ENCODE measurements at places on chromosomes 16 and 17.
A peak's percentile ranks its signal among the peaks of the same experiment; 100 is the strongest.

- no peak for DNase-seq
Measured at GRCh38 chr17:55661963-55662834, 60.5 kb downstream of the TMEM100 start.

DNA sequence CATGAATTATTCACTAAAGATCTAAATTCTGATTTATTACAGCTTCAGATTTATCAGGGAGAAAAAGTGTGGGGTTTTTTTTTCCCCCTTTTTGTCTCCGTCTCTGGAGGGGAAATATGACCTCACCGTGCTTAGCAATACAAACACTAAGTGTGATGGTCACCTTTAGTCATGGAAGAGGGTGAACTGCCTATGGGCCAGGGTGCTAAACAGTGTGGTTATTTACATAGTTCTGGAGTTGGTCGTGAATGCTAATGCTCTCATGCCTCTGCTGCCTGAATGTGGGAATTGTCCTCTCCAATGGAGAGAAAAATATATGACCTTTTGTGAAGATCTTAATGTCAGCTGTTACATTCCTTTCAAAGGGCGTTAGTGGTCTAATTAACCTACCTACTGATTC lies 44.8 kb upstream of the MSI2 start:
- no peak for DNase-seq

GRCh38 chr16:68781784-68782183 lies 44.7 kb downstream of the CDH1 start:
- DNase-seq = no peak

DNA sequence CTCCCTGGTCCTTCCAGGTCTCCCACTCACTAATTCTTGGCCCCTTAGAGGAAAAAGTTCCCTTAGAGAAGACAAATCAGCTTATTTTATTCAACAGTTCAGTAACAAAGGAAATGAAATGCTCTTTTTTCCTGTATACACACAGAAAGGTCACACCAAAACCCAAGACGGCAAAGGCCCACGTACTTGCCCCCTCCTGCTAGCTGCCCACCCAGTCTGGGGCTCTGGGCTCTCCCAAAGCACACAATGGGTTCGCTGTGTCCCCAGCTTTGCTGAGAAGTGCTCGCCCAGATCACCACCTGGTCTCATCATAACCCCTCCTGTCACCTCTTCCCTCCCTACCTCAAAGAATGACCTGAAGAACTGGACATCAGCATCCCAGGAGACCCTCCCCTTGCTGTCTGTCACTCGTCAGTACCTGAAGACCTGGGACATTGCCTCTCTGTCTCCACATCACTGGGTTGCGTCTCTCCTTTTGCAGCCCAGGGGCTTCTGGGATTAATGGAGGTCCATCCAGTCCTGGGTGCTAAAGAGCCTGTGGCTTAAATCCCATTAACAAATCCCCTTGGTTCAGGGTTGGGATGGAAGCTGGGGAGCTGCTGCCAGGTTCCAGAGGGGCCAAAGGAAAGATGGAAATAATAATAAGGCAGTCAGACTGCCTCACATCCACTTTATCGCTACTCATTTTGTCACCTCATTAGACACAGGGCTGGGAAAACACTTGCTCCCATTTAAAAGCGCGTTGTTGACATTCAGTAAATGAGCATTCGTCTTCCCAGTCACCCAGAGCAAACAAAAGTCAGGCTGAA lies 3.3 kb downstream of the SLC6A4 start:
- no peak for DNase-seq

DNA sequence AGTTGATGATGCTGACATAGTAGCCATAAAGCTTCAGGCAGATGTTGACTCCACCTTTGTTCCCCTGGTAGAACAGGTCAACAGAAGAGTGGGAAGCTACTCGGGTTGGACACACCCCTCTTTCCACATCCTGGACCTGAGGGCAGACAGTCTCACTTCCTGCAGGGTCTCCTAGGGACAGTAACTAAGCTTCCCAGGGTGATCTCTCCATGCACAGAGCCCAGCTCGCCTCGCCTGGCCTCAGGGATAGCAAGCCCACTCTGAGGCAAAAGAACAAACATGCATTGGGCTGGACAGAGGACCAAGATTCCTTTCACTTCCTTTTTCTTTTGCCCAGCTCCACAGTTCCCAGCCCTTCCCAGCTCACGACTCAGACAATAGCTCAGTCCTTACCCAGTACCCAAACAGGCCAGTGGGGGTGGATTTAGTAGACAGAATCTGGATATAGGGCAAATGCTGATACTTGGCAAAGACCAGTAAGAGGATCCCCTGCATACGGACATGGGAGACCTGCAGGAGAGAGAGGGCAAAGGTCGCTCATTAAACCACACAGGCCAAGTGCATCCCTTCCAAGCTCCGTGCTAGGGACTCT lies 7.0 kb downstream of the INPP5K start:
- DNase-seq = no peak

DNA sequence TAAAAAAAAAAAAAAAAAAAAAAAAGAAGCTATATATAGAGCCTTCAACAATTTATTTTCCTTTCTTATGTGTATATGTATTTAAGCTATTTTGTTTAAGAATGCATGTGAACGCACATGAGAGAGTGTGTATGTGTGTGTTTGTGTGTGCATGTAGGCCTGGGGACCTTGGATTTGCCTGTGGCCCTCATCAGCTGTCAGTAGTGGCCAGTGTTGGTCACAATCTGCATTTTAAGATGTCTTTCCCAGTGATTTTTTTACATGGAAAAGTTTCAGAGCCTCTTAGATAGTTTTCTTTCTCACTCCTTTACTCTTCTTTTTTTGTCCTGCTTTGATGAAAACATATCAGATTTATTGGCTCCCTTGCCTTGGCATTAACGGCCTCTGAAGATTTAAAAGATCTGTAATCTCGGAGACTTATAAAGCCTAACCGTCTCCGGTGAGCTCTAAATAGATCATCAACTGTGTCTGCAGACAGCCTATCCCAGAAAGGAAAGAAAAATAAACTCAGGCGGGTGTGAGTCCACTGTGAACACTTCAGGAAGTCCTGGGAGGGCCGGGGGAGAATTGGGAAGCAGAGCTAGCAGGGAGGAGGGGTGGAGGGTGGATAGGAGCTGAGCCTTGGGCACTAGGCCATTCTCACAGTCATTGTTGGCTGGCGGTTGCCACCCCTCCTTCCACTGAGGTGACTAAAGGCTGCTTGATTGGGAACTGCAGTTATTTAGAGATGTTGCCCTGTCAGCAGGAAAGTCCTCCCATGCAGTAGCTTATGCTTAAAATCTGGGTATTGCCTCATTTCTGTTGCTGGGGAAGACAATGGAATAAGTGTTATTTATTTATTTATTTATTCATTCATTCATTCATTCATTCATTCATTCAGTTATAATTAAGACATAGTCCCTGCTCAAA lies 86.8 kb downstream of the WWP2 start:
- peak; percentile 92 for DNase-seq

DNA sequence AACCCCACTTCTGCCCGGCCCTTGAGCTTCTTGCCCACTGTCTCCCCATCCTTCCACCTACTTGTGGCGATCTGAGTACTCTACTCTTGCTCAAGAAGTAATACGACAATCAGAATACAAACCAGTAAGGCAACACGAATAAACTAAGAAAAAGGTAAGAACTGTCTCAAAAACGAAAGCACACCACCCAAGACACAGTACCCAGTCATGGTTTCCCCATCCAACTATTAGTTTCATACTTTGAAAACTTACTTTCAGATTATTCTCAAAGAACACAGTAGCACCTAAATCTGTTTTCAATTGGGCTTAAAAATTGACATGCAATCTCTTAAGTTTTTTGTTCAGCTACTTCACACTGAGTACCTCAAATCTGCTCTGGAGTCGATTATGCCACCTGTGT lies 13.9 kb downstream of the GINS2 start:
- no peak for DNase-seq

DNA sequence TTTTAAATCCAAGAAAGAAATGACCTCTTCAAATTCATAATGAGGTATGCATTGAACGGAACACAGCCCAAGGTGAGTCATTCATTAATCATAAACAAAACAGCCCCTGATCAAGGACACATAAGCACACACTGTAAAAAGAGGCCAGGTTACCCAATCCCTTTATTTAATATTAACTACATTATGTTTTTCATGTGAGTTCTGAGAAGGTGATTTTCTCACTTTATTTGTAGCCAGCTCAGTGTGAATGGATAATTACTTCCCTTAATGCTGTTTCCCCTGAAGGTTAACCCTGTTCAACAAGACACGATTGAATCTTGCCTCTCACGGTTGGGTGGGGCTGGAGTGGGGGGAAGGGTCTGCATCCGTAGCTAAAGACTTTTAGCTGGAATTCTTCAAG lies 257.3 kb upstream of the SALL1 start:
- DNase-seq = peak; percentile 40

All from fibroblast of pulmonary artery (primary cell).